ENCODE measurements at places on chromosomes 16 and 17.

- DNase-seq: no peak
Measured at GRCh38 chr17:427327-427726, 74.7 kb upstream of the RPH3AL start.

DNA sequence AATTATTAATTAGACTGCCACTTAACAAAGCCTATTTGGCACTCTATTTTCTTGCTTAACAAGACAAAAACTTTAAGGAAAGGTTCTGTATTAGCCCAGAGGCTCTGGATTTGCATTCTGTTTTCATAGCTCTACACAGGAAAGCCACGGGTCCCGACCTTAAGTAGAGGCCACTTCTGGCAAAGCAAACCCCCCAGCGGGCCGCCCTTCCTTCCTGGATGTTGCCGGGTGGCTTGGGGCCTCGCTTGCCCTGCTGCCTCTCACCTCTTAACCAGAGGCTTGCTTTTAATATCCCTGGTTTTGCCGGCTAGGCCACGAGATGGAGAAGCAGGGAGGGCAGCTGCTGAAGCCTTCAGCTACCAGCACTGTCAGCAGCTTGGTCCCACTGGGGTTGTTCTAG is 4.4 kb downstream of the RTN4RL1 start:
- DNase-seq: no peak

- no peak for DNase-seq
Measured at GRCh38 chr17:47644324-47644723, 5.4 kb upstream of the KPNB1 start.

GRCh38 chr16:4514606-4515005 is 24.0 kb downstream of the CDIP1 start:
- DNase-seq: no peak

GRCh38 chr16:282491-282890 is 473 bp upstream of the PDIA2 start:
- DNase-seq: no peak

GRCh38 chr17:30576326-30576861 is 99.2 kb downstream of the GOSR1 start:
- no peak for DNase-seq

GRCh38 chr17:983921-984320 is 4.3 kb upstream of the NXN start:
- no peak for DNase-seq

DNA sequence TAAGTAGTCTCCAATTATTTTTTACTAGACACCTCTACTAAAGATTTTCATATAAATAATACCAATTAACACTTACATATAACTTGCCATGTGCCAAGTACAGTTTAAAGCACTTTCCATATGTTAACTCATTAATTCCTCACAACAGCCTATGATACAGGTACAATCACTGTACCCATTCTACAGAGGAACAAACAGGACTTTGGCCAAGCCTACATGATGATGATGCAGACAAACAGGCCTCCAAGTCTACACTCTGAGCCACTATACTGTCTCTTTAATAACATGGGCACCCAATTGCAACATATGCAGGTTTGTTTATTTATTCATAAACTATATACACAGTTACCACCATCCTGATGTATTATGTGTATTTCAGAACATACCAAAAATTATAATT is 46.0 kb downstream of the TOX3 start:
- DNase-seq: no peak

DNA sequence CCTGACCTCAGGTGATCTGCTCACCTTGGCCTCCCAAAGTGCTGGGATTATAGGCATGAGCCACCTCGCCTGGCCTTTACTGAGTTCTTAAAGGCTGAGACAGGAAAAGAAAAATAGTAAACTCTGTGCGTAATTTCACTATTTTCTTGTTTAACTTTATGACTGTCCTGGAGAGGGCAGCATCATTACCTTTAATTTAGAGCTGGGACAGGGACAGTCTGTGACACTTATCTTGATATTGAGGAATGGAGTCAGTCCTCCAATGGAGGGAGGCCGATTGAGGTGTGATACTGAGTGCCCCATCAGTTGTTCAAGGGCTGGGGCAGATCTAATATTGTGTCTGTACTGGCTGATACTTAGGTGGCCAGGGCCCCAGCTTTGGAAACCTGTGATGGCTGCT is 21.5 kb upstream of the SPN start:
- no peak for DNase-seq

- no peak for DNase-seq
Measured at GRCh38 chr16:10881479-10882030, 4.6 kb downstream of the CIITA start.

GRCh38 chr16:69771651-69771967 is 9.5 kb downstream of the WWP2 start:
- no peak for DNase-seq

DNA sequence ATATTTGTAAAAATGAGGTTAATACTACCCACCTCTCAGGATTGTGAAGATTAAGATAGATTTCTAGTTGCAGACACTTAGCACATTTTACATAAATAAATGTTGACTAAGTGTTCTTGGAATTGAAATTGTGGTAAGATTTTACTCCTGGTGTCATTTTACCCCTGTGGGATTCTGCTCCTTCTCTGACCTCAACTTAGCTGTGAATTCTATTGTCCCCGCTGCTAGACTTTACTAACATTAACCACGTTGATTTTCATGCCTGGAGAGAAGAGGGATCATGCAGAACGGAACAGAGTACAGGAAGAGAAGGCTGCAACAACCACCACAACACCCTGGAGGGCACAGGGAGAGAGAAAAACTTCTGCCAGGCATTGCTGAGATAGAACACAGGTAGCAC is 2.1 kb upstream of the TOM1L1 start:
- no peak for DNase-seq

DNA sequence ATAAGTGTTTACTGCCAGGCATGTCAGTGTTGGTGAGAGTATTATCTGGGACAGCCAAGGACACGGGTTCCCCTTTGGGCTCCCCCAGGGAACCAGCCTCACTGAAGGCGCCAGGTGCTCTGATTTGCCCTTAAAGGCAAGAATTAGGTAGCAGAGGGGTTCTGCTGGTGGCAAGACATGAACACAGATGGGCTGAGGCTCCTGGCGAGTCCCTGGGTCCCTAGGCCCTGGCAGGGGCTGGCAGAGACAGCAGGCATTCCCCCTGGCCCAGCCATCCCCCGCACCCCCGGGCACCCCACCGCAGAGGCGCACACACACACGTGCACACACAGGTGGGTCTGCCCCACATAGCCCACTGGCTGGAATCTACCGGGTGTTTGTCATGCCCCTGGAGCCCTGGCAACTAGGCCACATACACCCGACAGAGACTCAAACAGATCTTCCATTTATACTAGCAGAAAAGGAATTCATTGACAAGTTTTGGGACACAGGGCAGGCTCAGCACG is 153.3 kb downstream of the C16orf78 start:
- no peak for DNase-seq

- DNase-seq: no peak
Measured at GRCh38 chr17:79466562-79467350, 144.1 kb downstream of the RBFOX3 start.

DNA sequence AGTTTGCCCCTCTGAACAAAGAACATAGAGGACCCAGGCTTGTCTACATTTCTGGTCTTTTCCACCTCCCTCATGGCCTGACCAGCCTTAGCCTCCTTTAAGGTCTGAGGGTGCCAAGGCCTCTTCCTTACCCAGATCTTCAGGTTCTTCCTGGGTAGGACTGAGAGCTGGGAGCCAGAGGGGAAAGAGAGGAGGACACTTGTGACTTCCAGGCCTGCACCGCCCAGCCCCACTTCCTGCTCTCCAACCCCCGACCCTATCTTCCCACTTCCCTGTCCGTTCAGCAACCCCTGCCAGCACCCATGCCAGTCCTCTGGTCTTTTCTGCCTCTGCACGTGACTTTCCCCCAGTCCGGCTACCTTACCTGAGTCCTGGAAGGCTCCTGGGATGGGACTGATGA is 534 bp downstream of the PRSS36 start:
- DNase-seq: no peak

DNA sequence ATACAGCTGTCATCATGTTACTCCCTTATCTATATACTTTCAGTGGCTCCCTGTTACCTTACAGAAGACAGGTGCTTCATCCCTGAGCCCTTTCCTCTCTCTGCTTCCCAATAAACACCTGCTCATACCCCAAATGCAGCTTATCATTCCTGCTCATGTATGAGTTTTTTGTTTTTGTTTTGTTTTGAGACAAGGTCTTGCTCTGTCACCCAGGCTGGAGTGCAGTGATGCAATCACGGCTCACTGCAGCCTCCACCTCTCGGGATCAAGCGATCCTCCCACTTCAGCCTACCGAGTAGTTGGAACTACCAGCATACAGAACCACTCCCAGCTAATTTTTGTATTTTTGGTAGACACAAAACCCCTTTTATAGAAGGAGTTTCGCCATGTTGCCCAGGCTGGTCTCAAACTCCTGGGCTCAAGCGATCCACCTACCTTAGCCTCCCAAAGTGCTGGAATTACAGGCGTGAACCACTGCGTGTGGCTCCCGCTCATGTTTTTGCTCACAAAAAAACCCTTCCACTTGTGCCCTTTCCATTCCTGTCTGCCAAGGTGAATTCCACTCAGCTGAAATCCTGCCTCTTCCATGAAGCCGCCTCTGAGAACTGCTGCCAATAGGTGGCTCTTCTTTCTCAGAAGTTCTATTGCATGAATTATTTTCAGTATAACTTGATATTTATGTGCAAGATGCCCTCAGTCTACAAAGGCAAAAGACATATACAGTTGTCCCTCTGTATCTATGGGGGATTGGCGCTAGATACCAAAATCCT is 7.9 kb upstream of the RNF157 start:
- DNase-seq: no peak

GRCh38 chr16:79077346-79077745 is 523.2 kb downstream of the MAF start:
- no peak for DNase-seq

- DNase-seq: no peak
Measured at GRCh38 chr17:1208966-1209365, 29.2 kb upstream of the ABR start.

DNA sequence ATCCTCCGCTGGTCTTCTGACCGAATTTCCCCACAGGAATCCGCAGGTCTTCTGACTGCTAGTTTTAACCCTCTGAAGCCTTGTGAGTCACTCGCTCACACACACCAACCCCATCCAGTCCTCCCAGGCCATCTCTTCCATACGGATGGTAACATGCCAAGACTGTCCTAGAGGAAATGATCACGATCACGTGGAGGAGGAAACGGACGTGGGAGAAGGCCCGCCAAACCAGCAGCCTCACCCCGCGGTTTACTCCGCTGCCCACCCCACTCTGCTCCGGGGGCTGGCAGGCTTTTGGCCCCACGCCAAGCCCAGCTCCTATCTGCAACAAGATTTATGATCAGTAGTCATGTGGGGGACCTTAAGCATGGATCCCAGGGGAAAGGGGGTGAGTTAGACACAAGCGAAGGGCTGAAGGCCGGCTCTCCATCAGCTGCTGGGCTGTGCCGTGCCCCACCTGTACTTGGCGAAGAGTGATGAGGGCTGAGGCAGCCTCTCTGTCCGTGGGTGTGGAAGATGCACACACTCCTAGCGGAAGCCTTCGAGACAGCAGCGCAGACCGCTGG is 1.5 kb upstream of the FAAP100 start:
- DNase-seq: peak; percentile 84

DNA sequence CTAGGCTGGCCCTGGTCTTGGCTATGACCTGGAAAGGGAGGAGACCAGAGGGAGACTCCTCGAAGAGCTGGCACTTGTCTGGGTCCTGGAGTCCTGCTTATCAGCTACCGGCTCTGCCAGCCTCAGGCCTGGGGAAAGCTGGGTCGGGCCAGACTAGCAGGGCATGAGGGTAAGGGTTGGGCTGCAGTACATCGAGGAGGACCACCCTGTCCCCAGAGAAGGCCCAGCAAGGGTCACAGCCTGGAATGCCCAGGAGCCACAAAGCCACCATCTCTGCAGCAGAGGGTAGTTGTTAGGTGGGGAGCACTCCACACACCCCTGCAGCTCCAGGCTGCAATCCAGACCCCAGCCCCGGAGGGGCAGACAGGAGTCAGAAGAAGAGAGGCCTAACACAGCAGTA is 54.0 kb downstream of the SLC6A2 start:
- no peak for DNase-seq

- DNase-seq: no peak
Measured at GRCh38 chr17:40986920-40987319, 2.8 kb upstream of the KRT40 start.

GRCh38 chr16:9395958-9396359 is 304.5 kb downstream of the HAPSTR1 start:
- DNase-seq: no peak

DNA sequence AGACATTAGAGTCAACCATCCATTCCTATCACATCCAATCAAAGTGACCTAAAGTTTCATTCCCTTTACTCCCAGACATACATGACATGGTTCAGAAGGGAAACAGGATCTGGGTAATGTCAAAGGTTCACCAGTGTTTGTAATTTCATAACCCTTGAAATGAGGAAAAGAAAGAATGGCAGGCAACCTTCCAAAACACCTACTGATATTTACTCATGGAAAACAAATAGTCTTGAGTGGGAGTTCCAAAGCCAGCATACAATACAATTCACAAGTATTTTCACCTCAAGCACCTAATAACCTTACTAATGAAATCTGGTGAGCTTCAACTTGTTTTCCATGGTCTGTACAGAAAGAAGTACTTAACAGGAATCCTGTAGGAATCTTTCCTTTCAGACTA is 72.5 kb upstream of the AXIN2 start:
- DNase-seq: no peak

DNA sequence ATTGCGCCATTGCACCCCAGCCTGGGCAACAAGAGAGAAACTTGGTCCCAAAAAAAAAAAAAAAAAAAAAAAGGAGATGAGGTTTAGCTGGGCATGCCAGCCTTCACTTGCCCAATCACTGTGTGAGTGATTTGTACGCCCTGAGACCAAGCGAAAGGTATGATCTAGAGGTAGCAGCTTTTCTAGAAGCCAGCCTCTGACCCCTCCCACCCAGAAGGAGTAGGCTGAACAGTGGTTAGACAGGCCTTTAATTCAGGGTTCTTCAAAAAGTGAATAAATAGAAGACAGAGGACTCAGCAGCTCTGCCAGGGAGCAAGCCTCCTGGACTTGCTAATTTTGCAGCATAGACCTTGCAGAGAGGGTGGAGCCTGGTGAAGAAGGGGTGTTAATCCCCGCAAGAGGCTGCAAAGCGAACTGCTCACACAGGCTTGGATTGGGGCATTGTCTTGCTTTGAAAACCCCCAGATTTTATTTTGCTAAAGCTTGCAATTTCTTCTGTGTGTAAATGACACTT is 7.1 kb upstream of the CYTH1 start:
- DNase-seq: no peak

- DNase-seq: no peak
Measured at GRCh38 chr16:84247331-84247730, 7.5 kb upstream of the KCNG4 start.

DNA sequence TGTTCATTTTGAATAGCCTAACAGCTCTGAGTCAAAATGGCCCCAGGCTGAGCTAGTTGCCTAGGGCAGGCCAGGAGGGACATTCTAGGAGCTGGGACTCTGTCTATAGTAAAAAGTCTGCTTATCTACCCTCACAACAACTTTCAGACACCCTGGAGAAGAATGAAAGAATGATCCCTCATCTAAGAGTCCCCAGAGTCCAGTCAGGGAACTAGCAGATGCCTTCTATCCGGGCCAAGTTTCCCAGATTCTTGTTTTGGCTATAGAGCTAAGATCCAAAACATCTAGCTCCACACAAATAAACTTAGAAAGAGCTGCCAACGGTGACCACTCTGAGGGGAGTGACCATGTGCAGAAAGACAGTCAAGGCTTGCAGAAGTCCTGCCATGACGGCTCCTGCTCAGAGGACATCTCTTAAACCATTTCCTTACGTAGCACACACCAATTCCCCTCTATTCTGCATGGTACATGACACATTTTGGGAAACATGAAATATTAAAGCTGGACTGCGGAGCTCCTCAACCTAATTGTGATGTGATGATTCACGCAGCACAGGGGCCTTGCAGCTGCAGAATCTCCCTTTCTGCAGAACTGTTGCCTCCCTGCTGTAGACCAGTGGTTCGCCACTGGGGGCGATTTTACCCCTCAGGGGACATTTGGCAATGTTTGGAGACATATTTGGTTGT is 24.2 kb downstream of the FAM20A start:
- DNase-seq: peak; percentile 72
